ENCODE measurements at places on chromosomes 2 and 18. TPM values are rescaled to one million over a fixed set of nuclear protein-coding genes. Genes with fewer than 3 reads are reported as not detected.

- no peak overlapping the region for H3K4me3 ChIP-seq
- H3K4me1 ChIP-seq, result no peaks in the 10 kb centered on the region
- DNase-seq, result no peak
- H3K36me3 ChIP-seq, result peaks cover 12% of the 10 kb centered on the region
- no peak overlapping the region for H3K27ac ChIP-seq
These were observed 16.9 kb downstream of the SMCHD1 start for GRCh38 chr18:2672410-2672809.

DNA sequence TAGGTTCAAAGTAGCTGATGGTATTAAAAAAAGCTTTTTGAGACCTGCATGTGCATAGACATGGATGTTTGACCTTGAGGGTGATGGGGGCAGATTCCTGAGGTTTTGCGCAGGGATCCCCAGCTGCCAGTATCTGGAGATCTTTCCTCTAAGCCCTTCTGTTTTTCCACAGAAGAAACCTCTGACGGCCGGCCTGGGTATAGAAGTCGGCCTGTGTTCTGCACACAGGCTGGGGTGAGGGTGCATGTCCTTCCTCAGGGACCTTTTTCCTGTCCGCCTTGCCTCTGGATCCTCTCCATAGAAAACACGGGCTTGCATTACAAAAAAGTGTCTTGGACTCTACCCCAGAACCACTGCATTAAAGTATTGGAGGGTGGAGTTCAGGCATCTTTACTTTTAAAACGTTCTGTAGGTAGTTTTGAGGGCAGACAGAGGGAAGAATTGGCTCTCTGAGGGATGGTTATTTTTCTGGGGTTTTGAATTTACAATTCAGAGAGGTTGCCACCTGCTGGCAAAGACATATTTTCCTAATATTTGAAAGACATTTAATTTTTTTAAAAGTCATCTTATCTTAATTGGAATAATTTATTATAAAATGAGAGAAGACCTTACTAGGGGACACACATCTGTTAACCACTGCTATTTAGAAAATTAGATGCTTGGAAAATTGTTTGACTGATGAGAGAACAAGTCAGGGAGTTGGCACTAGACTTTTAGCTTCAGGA lies 350.6 kb downstream of the DCDC2C start:
- no peak for DNase-seq
- peaks cover 3% of the 10 kb centered on the region for H3K4me1 ChIP-seq
- no peak overlapping the region for H3K27ac ChIP-seq
- H3K4me3 ChIP-seq, result no peak overlapping the region
- H3K36me3 ChIP-seq, result no peaks in the 10 kb centered on the region
- no peaks in the 10 kb centered on the region for H3K27me3 ChIP-seq

Gene ELOA2
- total RNA-seq, result not detected

DNA sequence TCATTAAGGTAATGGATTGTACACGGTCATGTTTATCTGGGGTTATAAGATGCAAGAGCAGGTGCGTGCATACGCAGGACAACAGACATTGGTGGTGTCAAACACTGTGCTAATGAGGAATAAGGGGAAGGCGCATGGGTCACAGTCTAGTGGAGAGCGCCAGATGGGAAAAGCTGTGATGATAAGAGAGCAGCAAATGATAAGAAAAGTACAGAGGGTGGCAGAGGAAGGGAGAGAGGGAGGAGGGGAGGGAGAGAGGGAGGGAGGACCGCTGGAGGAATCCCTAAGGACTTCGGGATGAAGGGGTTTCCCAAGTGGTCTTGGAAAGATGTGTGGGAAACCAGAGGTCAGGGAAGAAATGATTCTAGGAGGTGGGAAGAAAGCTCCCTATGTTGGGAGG lies 2.9 kb downstream of the TNFRSF11A start:
- H3K4me1 ChIP-seq, result peaks cover 22% of the 10 kb centered on the region
- H3K27ac ChIP-seq, result no peak overlapping the region
- peaks cover 55% of the 10 kb centered on the region for H3K27me3 ChIP-seq
- no peaks in the 10 kb centered on the region for H3K36me3 ChIP-seq
- H3K4me3 ChIP-seq, result no peak overlapping the region

DNA sequence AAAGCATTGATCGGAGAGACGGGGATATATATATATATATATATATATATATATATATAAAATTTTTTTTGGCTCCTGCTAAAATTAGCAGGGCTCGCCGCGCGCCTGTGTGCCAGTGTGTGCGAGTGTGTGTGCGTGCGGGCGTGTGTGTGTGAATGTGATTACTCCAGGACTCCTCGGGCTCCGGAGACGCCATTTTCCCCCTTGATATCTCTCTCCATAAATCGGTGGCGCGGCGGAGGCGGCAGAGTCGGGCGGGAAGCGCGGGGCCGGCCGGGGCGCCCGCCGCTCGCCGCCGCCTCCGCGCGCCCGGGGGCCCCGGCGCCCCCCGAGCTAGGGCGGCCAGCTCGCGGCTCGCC lies 795 bp upstream of the SETBP1 start:
- peak; percentile 69 for DNase-seq
- peaks cover 33% of the 10 kb centered on the region for H3K4me1 ChIP-seq
- no peaks in the 10 kb centered on the region for H3K27me3 ChIP-seq
- peak overlapping the region; percentile 79 for H3K4me3 ChIP-seq

DNA sequence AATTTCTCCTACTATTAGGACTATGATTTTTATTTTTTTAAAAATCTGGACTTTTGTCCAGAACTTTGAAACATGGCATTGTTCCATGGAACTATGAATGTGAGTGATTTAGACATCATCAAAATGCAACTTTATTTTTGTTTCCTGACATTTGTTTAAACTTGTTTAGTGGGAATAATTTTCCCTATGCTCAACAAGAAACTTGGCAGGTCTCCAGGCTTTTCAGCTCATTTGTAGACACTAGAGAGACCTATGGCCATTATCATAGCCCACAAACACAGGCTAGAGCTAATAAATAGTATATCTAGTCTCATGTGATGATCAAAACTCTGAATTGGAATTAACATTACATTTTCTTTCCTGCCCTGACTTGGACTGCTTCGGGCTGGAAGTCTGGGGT lies 145.1 kb upstream of the CELF4 start:
- peaks cover 50% of the 10 kb centered on the region for H3K4me1 ChIP-seq
- no peaks in the 10 kb centered on the region for H3K36me3 ChIP-seq
- peak; percentile 78 for DNase-seq
- H3K27ac ChIP-seq, result no peak overlapping the region

DNA sequence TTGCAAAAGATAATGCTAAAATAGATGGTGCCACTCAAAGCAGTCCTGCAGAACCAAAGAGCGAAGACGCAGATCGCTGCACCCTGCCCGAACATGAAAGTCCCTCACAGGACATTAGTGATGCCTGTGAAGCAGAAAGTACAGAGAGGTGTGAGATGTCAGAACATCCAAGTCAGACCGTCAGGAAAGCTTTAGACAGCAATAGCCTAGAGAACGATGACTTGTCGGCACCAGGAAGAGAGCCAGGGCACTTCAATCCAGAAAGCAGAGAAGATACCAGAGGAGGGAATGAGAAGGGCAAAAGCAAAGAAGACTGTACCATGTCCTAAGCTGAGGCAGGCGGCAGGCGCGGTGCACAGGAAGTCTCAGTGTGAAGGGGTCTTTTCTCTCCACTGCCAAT lies 34.8 kb upstream of the RBM44 start:
- H3K27me3 ChIP-seq, result no peaks in the 10 kb centered on the region
- no peaks in the 10 kb centered on the region for H3K4me1 ChIP-seq
- no peak overlapping the region for H3K4me3 ChIP-seq
- DNase-seq, result no peak
- peaks cover 11% of the 10 kb centered on the region for H3K36me3 ChIP-seq

DNA sequence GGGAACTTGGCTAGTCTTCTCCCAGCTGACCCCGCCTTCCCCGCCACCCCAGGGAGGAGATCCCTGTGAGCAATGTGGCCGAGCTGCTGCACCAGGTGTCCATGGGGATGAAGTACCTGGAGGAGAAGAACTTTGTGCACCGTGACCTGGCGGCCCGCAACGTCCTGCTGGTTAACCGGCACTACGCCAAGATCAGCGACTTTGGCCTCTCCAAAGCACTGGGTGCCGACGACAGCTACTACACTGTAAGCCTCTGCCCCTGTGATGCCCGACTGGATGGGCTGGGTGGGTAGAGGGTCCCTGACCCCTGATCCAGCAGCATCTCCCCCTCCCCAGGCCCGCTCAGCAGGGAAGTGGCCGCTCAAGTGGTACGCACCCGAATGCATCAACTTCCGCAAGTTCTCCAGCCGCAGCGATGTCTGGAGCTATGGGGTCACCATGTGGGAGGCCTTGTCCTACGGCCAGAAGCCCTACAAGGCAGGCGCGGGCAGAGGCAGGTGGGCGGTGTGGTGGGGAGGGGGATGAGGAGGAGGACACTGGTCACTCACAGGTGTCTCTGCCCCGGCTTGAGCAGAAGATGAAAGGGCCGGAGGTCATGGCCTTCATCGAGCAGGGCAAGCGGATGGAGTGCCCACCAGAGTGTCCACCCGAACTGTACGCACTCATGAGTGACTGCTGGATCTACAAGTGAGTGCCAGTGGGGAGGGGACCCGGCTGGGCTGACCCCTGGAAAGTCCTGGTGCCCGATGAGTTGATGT lies 24.2 kb downstream of the ZAP70 start:
- no peak overlapping the region for H3K4me3 ChIP-seq
- DNase-seq, result no peak
- no peaks in the 10 kb centered on the region for H3K27me3 ChIP-seq
- no peaks in the 10 kb centered on the region for H3K36me3 ChIP-seq

Gene TNFRSF11A
- 7.8 TPM for total RNA-seq

Gene MROH2A
- not detected for total RNA-seq

Gene CAPN14
- 0.21 TPM for total RNA-seq

DNA sequence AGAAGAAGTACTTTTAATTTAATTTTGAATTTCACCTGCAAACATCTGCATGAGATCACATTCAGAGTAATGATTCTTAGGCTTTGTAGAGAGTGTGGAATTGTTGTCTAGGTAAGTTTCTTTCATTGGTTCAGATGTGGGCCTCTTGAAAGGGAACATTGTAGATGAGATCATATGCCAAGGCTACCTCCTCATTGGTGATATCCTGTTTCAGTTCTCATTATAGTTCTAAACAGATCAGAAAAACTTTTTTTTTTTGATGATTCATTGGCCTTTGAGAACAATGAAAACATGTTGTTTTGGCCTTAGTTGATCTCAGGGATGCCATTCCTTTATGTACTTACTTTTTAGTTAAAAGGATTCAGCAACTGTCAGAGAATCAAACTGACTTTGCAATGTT lies 44.5 kb downstream of the EML6 start:
- H3K4me1 ChIP-seq, result no peaks in the 10 kb centered on the region
- no peak overlapping the region for H3K27ac ChIP-seq
- no peak for DNase-seq
- no peak overlapping the region for H3K4me3 ChIP-seq
- no peaks in the 10 kb centered on the region for H3K36me3 ChIP-seq

- H3K27me3 ChIP-seq, result no peaks in the 10 kb centered on the region
- DNase-seq, result no peak
- no peak overlapping the region for H3K27ac ChIP-seq
- no peak overlapping the region for H3K4me3 ChIP-seq
- H3K36me3 ChIP-seq, result no peaks in the 10 kb centered on the region
- H3K4me1 ChIP-seq, result no peaks in the 10 kb centered on the region
These were observed 244.9 kb downstream of the SP3 start for GRCh38 chr2:173720306-173720705.

GRCh38 chr18:44579028-44579702 lies 101.5 kb upstream of the SETBP1 start:
- no peak for DNase-seq
- no peaks in the 10 kb centered on the region for H3K4me1 ChIP-seq
- H3K4me3 ChIP-seq, result no peak overlapping the region
- no peaks in the 10 kb centered on the region for H3K27me3 ChIP-seq
- no peak overlapping the region for H3K27ac ChIP-seq
- no peaks in the 10 kb centered on the region for H3K36me3 ChIP-seq

GRCh38 chr2:205405194-205405593 lies 277.1 kb upstream of the NRP2 start:
- H3K4me1 ChIP-seq, result peaks cover 3% of the 10 kb centered on the region
- H3K27ac ChIP-seq, result no peak overlapping the region
- H3K27me3 ChIP-seq, result no peaks in the 10 kb centered on the region

Gene SMAD2
- total RNA-seq, result 129 TPM

GRCh38 chr18:78595453-78595852 lies 384.2 kb upstream of the SALL3 start:
- DNase-seq, result no peak
- H3K4me3 ChIP-seq, result no peak overlapping the region
- H3K4me1 ChIP-seq, result no peaks in the 10 kb centered on the region
- no peaks in the 10 kb centered on the region for H3K36me3 ChIP-seq
- no peak overlapping the region for H3K27ac ChIP-seq

GRCh38 chr2:197113275-197113711 lies 186.8 kb upstream of the PGAP1 start:
- H3K4me3 ChIP-seq, result no peak overlapping the region
- no peak overlapping the region for H3K27ac ChIP-seq
- DNase-seq, result no peak
- no peaks in the 10 kb centered on the region for H3K4me1 ChIP-seq
- H3K36me3 ChIP-seq, result no peaks in the 10 kb centered on the region
- H3K27me3 ChIP-seq, result no peaks in the 10 kb centered on the region

- peaks cover 4% of the 10 kb centered on the region for H3K4me1 ChIP-seq
- H3K4me3 ChIP-seq, result peak overlapping the region; percentile 90
- H3K36me3 ChIP-seq, result peaks cover 3% of the 10 kb centered on the region
These were observed 631 bp downstream of the MORN2 start for GRCh38 chr2:38876407-38876806.

- H3K4me1 ChIP-seq, result no peaks in the 10 kb centered on the region
- peak; percentile 6 for DNase-seq
- H3K36me3 ChIP-seq, result no peaks in the 10 kb centered on the region
- no peaks in the 10 kb centered on the region for H3K27me3 ChIP-seq
These were observed 1.3 kb upstream of the GPC1 start for GRCh38 chr2:240433973-240434727.

DNA sequence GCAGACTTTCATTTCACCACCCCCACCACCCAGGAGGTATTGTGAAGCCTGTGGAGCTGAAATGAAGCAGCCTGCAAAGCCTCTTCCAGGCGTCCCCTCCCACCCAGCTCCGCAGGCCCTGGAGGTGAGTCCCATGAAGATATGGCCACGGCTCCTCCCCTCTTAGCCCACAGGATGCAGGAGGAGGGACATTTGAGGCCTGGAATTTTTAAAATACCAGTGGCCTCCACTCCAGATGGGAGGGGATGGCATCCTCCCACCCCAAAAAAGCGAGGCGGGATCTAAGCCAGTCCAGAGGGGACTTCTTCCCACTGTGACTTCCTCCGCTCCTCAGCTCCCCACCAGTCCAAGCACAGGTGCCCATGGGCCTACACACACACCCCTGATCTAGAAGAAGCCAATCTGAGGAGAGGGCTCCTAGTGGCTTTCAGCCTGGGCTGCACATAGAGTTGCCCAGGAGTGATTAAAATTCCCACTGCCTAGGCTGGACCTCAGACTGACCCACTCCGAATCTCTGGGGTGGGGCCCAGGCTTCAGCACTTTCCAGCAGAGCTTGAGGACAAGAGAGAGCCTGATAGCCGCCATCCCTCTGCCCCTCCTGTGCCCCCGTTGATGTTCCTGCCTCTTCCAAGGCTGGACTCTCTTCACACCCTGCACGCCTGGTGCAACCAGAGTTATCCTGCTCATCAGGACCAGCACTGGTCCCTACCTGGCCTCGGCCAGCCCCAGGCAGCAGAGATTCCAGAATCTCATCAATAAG lies 206.9 kb downstream of the TNS1 start:
- no peak for DNase-seq
- peaks cover 17% of the 10 kb centered on the region for H3K4me1 ChIP-seq
- no peak overlapping the region for H3K27ac ChIP-seq
- no peak overlapping the region for H3K4me3 ChIP-seq

- peaks cover 12% of the 10 kb centered on the region for H3K27me3 ChIP-seq
- no peaks in the 10 kb centered on the region for H3K36me3 ChIP-seq
- no peaks in the 10 kb centered on the region for H3K4me1 ChIP-seq
- DNase-seq, result no peak
- H3K27ac ChIP-seq, result no peak overlapping the region
These were observed 5.1 kb downstream of the ADRA2B start for GRCh38 chr2:96111257-96111640.

All from lung (tissue), 17 donors.